ENCODE measurements at places on chromosomes 3 and 15.
A peak's percentile ranks its signal among the peaks of the same experiment; 100 is the strongest.

DNA sequence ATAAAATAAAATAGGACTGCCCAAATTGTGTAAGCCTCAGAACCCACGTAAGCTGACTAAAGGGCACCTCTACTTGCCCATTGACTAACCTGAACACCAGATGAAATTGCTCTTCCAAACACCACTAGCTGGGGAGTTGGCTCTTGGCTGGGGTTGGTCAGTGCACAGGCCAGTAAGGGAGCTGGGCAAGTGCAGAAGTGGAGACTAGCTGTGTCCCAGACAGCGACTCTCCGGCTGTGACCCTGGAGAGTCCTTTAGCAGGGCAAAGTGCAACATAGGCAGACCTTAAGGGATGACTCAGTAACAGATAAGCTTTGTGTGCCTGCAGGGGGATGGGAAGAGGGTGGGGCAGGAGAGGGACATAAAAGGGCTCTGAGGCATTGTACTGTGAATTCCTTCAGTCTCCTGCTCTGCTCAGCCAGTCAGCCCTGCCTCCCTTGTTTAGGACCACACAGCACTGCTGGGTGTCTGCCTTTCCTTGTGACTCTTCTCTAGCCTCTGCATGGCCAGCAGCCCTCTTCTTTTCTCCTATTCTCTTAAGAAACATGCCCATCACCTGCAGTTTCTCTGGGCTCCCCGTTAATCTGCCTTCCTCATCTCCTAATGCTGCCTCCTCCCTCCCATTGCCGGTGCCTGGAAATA lies 13.2 kb downstream of the NR1I2 start:
- H3K4me1 ChIP-seq = no peaks in the 10 kb centered on the region
- no peak overlapping the region for H3K4me3 ChIP-seq
- no peak overlapping the region for H3K27ac ChIP-seq
- no peak for DNase-seq
- no peaks in the 10 kb centered on the region for H3K36me3 ChIP-seq

DNA sequence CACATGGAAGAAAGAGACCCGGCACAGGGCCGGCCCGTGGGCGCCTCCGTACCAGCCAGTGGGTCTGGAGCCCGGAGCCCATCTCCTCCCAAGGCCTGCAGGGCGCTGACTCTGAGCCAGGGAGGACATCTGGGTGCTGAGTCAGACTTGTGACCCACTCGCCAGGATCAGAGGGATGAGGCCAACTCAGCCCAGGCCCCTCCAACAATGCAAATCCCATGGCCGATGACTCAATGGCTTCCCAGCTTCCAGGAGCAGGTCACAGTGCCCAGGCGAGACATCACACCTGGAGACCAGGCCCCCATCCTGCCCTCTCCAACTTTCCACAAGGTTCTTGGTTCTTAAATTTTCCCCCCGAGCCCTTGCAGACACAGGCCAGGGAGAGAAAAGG lies 95.1 kb downstream of the LRIG1 start:
- H3K4me3 ChIP-seq = no peak overlapping the region
- no peak for DNase-seq
- H3K27ac ChIP-seq = no peak overlapping the region
- peaks cover 2% of the 10 kb centered on the region for H3K4me1 ChIP-seq
- no peaks in the 10 kb centered on the region for H3K27me3 ChIP-seq

GRCh38 chr3:173502983-173503568 lies 105.5 kb downstream of the NLGN1 start:
- no peaks in the 10 kb centered on the region for H3K4me1 ChIP-seq
- H3K4me3 ChIP-seq = no peak overlapping the region
- DNase-seq = no peak
- no peak overlapping the region for H3K27ac ChIP-seq

DNA sequence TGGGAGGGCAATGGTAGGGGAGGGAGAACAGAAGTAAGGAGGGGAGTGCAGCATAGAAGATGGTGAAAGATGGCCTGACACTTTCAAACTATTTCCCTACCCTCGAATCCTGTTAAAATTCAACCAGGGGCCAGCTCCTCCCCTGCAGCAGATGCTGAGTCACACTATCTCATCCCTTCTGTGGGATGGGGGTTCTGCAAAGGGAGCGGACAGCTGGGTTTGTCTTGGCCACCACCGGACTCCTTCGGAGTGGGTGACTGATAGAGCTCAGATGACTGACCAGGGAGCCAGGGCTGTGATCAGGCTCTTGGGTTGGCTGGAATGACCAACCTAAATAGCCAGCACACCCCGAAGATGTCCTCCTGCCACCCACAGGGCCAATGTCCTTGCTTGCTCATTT lies 33.6 kb upstream of the TMCC1 start:
- H3K27ac ChIP-seq = no peak overlapping the region
- H3K36me3 ChIP-seq = peaks cover 1% of the 10 kb centered on the region
- H3K4me1 ChIP-seq = no peaks in the 10 kb centered on the region
- H3K27me3 ChIP-seq = peaks cover 15% of the 10 kb centered on the region
- no peak for DNase-seq

DNA sequence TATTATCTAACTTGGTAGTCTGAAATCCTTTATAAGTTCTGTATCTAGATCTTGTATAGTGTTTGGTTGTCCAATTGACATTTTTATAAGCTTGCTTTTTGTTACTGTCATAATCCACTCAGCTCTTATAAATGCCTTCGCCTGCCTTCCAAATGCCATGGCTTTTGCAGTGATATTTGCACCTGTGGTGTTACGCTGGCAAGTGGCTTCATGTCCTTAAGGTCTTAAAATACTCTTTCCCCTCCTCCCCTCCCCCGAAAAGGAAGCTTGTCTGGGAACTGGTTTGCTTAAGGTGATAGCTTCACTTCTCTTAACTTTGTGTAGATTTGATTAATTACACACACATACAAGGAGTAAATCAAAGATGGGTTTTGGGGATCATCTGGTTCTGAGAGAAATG lies 62.0 kb downstream of the ABHD2 start:
- no peak for DNase-seq
- H3K36me3 ChIP-seq = peaks cover 24% of the 10 kb centered on the region
- H3K27ac ChIP-seq = no peak overlapping the region
- H3K4me1 ChIP-seq = peaks cover 9% of the 10 kb centered on the region

DNA sequence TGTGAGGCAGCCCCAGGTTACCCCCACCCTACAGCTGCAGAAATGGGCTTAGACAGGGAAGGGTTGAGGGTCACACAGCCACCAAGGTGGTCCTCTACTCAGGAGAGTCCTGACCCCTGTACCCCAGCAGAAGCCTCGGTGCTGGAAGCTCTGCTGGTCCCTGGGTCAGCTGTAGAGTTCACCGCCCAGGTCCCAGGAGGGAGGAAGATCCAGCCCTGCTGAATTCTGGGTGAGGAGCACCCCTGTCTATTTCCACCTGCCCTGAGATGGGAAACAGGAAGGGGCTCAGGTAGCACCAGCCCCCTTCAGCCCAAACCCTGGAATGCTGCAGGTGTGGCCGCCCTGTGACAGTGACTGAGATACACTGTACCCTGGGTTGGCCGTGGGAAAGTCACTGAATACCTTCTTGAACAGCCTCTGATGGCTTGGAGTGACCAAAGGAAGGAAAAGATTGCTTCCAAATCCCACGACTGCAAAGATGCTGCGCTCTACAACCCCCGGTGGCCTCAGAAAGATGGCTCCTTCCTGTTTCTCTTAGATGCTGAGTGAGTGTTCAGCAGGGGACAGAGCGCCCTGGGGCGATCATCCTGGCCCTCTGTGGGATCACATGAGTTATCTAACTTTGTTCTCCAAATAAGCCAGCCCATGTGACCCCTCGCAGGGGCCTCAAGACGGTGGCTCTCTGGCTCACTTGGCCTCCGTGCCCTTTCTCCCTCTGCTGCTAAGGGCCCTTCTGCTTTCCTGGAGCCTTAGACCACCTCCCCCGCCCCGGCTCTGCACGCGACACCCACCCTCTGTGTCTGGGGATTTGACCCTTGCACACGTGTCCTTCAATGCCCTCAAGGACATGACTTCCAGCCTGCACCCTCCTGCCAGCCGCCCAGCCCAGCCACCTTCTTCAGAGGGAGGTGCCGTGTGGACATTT lies 141.9 kb downstream of the NSMCE3 start:
- H3K27ac ChIP-seq = no peak overlapping the region
- DNase-seq = no peak
- no peak overlapping the region for H3K4me3 ChIP-seq
- peaks cover 1% of the 10 kb centered on the region for H3K4me1 ChIP-seq
- no peaks in the 10 kb centered on the region for H3K36me3 ChIP-seq

GRCh38 chr3:48624767-48625166 lies 3.2 kb upstream of the TMEM89 start:
- no peaks in the 10 kb centered on the region for H3K4me1 ChIP-seq
- no peak overlapping the region for H3K27ac ChIP-seq
- H3K27me3 ChIP-seq = no peaks in the 10 kb centered on the region
- H3K36me3 ChIP-seq = peaks cover 11% of the 10 kb centered on the region
- DNase-seq = no peak
- no peak overlapping the region for H3K4me3 ChIP-seq

DNA sequence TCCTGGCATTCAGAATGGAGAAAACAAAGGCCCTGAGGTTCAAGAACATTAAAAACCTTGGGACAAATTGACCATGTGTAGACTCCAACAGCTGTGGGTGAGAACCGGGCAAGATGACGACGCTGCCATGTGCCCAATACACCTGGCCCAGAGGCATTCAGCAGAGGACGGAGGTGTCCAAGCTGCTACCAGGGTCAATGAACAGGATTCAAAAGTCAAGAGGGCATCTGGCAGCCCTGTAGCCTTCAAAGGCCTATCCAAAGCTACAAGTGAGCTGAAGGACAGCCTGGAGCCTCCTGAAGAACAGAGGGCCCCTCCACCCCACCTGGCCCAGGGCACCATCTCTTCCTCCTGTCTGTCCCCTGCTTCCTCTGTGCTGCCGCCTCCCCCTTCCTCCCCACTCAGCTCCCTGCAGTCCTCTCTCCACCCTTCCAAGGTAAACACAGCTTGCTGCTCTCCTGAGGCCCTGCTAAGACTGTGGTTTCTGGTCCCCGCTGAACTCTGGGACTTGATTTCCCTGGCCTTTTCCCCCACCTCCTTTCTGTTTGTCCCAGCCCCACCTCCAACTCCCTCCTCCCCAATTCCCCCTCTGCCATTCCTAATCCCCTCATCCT lies 57.5 kb downstream of the HMCES start:
- H3K4me1 ChIP-seq = no peaks in the 10 kb centered on the region
- DNase-seq = no peak
- no peaks in the 10 kb centered on the region for H3K36me3 ChIP-seq

DNA sequence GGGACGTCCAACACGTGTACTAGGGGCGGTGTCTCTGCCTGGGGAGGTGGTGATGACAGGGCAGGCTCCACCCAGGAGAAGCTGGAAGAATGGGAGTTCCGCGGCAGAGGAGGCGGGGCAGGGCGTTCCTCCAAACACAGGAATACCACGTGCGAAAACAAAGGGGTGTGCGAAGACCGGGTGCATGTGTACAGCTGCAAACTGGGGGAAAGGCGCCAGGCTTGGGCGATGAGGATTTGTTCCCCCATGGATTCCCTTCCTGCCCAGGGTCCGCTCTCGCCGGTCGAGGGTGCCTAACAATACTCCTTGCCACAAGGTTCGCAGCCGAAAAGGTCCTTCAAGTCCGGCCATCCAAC lies 500 bp upstream of the ZSCAN2 start:
- peaks cover 4% of the 10 kb centered on the region for H3K36me3 ChIP-seq
- peaks cover 67% of the 10 kb centered on the region for H3K4me1 ChIP-seq
- DNase-seq = peak; percentile 62
- peak overlapping the region; percentile 91 for H3K4me3 ChIP-seq
- peak overlapping the region; percentile 82 for H3K27ac ChIP-seq

- no peaks in the 10 kb centered on the region for H3K27me3 ChIP-seq
- no peak overlapping the region for H3K4me3 ChIP-seq
- H3K27ac ChIP-seq = no peak overlapping the region
- H3K36me3 ChIP-seq = no peaks in the 10 kb centered on the region
These were observed 196.4 kb upstream of the NANOGP8 start for GRCh38 chr15:35281515-35281914.

- H3K4me1 ChIP-seq = peaks cover 16% of the 10 kb centered on the region
- no peak overlapping the region for H3K27ac ChIP-seq
- no peak for DNase-seq
- H3K27me3 ChIP-seq = no peaks in the 10 kb centered on the region
These were observed 109.6 kb upstream of the KLF13 start for GRCh38 chr15:31217067-31217466.

DNA sequence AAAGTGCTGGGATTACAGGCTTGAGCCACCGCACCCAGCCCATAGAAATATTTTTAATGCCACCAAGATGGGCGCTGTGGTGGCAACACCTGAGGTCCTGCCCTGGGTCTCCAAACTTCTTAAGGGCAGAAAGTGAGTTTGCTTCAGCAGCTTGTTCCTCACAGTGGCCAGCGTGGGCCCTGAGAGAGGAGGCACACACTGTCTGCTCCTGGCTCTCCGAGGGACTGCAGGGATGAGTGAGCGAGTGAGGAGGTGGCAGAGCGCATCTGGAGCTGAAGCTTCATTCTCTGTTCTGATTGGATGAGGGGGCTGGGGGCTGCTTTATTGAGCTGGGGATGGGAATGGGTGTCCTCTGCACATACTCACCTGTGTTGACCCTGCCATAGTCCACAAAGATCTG lies 57.6 kb upstream of the RAB6B start:
- no peak overlapping the region for H3K27ac ChIP-seq
- H3K4me1 ChIP-seq = no peaks in the 10 kb centered on the region
- H3K4me3 ChIP-seq = no peak overlapping the region
- H3K36me3 ChIP-seq = no peaks in the 10 kb centered on the region
- peaks cover 1% of the 10 kb centered on the region for H3K27me3 ChIP-seq

- H3K27me3 ChIP-seq = peaks cover 1% of the 10 kb centered on the region
- no peak for DNase-seq
- H3K27ac ChIP-seq = no peak overlapping the region
- no peaks in the 10 kb centered on the region for H3K4me1 ChIP-seq
These were observed 57.5 kb upstream of the EPHB1 start for GRCh38 chr3:134737516-134737915.

GRCh38 chr3:152335273-152335672 lies 66.5 kb downstream of the MBNL1 start:
- H3K27me3 ChIP-seq = no peaks in the 10 kb centered on the region
- H3K4me1 ChIP-seq = peaks cover 90% of the 10 kb centered on the region
- peak overlapping the region; percentile 71 for H3K27ac ChIP-seq
- H3K36me3 ChIP-seq = peaks cover 47% of the 10 kb centered on the region
- DNase-seq = no peak

All from activated naive CD8-positive, alpha-beta T cell treated with anti-CD3 and anti-CD28 coated beads, Interleukin-2, amount 50 U/mL, for 24 hours (primary cell).